ENCODE measurements at places on chromosomes 7 and 10.
A peak's percentile ranks its signal among the peaks of the same experiment; 100 is the strongest.

GRCh38 chr10:14009371-14010100 is 321.2 kb downstream of the FRMD4A start:
- peak; percentile 64 for DNase-seq

- no peak for DNase-seq
Measured at GRCh38 chr10:44733501-44734488, 177.3 kb upstream of the TMEM72 start.

DNA sequence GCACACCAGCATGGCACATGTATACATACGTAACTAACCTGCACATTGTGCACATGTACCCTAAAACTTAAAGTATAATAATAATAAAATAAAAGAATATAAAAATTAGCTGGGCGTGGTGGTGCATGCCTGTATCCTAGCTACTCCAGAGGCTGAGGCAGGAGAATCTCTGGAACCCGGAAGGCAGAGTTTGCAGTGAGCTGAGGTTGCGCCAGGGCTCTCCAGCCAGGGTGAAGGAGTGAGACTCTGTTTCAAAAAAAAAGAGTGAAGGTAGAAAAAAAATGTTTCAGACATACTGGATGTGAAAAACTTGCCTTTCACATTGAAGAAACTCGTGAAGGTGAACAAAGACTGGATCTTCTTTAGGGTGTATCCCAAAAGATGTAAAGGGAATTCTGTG is 26.7 kb downstream of the TSPAN14 start:
- no peak for DNase-seq

DNA sequence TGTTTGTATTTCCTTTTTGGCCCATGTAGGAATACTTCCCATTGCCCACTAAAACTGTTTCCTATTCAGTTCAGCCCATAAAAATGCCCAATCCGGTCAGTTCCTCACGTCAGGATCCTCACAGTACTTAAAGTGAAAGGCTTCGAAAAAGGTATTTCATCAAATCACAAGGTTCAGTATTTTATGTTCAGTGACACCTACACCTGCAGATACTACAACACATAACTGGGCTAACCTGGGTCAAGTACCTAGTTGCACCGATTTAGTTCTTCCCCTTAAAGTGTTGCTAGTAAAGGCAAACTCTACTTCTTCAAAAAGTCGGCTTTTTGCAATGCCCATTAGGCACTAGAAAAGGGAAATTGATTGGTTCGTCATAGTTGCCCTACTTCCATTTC is 1.1 kb downstream of the SNX13 start:
- DNase-seq: peak; percentile 59

DNA sequence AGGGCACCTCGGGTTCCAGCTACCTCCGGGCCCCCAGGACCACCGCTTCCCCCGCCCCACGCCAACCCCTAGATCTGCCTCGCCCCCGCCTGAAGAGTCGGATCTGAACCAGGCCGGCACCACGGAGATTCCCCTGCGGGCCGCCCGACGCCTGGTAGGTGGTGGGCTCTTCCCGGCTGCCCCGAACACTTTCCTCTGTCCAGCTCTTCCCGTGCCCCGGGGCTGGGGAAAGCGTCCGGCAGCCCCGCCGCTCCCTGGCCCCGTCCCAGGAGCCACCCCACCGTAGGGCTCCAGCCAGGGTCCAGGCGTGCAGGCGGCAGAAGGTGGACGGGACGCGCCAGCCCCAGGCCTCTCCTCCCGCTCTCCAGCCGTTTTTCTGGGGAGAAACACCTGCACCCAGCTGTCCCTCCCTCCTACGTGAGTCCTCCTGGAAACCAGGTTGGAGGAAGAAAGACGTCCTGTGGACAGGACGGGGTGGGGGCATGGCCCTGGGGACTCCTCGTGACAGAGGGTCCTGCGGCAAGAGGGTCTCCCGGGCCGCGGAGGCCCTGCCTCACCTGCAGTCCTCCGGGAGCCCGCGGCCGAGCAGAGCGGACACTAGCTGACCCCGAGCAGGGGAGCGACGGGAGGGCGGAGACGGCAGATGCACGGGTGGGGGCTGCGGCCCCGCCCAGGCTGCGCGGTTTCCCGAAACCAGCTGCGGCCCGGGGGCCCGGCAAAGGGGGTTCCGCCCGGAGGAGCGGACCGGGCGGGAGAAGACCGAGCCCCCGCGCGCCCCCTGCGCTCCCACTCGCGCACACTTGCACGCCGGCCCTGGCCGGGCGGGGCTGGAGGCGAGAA is at the start of gene TMEM176B:
TMEM176B (minus strand) TSS at position 624 of the 840 bp plus-strand sequence. CDS start 3,795 bp downstream, outside the sequence.
- no peak for DNase-seq

- no peak for DNase-seq
Measured at GRCh38 chr7:5229451-5230264, 39.6 kb downstream of the WIPI2 start.

- no peak for DNase-seq
Measured at GRCh38 chr10:25176421-25176968, 1.7 kb downstream of the GPR158 start.

DNA sequence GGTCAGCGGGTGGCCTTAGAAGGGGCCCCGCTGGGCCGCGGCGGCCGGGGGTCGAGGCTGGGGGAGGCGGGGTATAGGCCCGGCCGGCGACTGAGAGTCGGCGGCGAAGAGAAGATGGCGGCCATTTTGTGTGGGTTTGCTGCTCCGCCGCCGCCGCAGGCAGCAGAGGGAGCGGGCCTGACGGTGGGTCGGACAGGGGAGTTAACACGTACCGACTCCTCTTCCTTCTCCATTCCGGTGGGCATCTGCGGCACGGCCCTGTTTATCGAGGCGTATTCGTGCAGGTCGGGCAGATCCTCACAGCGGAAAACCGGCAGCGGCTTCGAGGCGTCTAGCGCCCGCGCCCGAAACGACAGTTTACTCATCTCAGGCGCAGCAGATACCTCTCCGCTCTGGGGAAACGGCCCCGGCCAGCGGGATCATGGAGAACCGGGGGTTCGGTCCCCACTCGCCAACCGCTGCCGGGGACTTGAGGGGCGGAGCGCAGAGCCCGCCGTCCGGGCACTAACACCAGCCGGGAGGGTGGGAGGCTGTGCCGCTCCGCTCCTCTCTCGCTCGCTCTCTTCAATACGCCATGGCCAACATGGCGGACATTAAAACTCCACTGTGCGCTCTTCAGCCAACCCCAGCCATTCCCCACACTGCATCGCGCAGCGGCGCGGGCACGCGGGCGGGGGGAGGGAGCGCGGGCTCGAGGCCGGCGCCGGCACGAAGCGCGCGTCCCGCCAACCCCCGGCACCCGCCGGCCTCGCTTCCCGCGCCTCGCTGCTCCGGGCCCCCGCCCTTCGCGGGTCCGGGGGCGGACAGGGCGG is at the start of gene EPC1:
EPC1 (minus strand) TSS at position 608 of the 812 bp plus-strand sequence; CDS start at position 365, 243 bp downstream.
- DNase-seq: peak; percentile 92

GRCh38 chr7:55053651-55054571 is 35.1 kb downstream of the EGFR start:
- DNase-seq: no peak

GRCh38 chr10:97640868-97641811 is 669 bp downstream of the PI4K2A start:
- DNase-seq: peak; percentile 46

Data from dermis blood vessel endothelial cell (primary cell).